ENCODE measurements at places on chromosomes 3 and 15.

- DNase-seq = no peak
These were observed 85.5 kb downstream of the VPS13C start for GRCh38 chr15:61974759-61975158.

GRCh38 chr3:43015572-43015971 lies 36.5 kb downstream of the GASK1A start:
- no peak for DNase-seq

- no peak for DNase-seq
These were observed 336.7 kb upstream of the ZNF717 start for GRCh38 chr3:76122007-76122406.

GRCh38 chr3:27630885-27631284 lies 91.2 kb downstream of the EOMES start:
- DNase-seq = no peak

- DNase-seq = peak; percentile 45
These were observed 49.7 kb upstream of the POMGNT2 start for GRCh38 chr3:43155464-43156121.

GRCh38 chr3:13954266-13954665 lies 74.4 kb upstream of the WNT7A start:
- no peak for DNase-seq

- DNase-seq = no peak
These were observed 127.6 kb upstream of the UBE2E2 start for GRCh38 chr3:23075496-23075895.

- no peak for DNase-seq
These were observed 18.6 kb downstream of the ARIH1 start for GRCh38 chr15:72492733-72493132.

GRCh38 chr15:86647810-86648440 lies 568.3 kb downstream of the AGBL1 start:
- no peak for DNase-seq

DNA sequence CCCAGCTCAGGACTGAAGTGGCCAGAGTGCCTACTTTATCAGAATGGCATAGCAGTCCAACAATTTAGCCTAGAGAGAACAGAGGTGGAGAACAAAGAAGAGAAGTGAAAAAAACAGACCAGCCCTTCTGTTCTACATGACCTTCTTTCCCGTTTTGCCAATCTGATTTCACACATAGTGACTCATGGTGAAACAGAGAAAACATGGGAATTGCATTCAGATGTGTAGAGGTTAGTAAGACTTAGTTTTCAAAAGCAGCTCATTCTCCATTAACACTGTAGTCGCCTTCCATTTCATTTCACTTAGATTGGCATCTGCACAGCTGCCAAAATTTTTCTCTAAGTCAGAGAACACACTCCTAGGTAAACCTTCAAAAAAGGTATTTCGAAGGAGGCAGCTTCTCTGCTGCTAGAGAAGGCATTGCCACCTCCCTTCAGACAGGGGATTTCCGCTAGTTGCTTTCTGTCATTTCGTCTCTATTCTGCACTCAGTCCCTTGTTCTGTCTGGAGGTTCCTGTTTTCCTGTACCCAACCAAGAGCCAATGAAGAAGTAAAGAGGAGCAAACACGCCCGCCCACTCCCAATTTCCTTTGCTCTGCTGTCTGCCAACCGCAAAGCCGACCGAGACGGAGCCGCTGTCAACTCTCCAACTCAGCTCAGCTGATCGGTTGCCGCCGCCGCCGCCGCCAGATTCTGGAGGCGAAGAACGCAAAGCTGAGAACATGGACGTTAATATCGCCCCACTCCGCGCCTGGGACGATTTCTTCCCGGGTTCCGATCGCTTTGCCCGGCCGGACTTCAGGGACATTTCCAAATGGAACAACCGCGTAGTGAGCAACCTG lies at the start of gene ARL6IP5:
Gene ARL6IP5, plus strand, starts transcription at position 612 of the 842 bp plus-strand sequence. Its CDS starts 111 bp downstream, at position 723.
- DNase-seq = peak; percentile 87

GRCh38 chr15:39713846-39714245 lies 68.8 kb downstream of the FSIP1 start:
- no peak for DNase-seq

DNA sequence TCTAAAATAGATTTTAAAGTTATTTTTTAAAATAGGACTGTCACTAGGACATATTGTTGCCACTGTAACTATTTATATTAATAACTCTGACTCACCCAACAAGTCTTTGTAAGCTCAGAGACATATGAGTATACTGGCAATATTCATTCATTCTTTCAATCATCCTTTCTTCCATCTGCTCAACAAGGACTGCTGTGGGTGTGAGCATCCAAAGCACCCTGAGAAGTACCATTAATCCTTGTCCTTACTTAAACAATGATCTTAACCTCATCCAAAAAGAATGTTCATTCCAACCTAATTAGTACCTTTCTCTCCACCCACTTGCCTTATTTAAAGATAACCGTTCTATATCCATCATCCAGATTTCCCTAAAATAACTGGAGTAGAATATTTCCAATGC lies 94.2 kb upstream of the PPP2R3A start:
- DNase-seq = no peak

DNA sequence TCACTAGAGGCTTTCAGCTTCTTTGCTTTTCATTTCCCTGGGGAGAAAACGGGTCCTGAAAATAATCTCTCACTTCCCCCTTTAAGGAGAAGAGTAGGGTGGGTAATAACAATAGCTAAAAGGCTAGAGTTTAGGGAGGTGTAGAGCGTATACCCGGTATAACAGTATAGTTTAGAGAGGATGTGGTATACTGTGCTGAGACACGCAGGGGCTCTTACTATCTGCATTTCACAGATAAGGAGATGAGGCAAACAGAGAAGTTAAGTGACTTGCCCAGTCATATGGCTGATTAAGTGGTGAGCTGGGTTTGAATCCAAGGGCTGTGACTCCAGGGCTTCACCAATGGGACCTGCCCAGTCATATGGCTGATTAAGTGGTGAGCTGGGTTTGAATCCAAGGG lies 15.0 kb upstream of the KCNMB3 start:
- no peak for DNase-seq

DNA sequence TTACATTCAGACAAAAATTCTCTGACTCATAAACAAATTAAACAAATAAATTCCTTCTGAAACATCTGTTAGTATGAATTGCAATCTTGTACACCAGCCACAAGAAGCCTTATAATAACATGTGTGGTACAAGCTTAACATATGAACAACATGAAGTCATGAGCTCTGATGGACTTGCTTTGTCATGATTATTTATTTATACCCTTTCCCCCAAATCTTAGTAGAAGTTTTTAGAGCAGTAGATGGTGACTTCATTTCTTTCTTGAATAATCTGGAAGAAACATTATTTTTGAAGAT lies 633.4 kb downstream of the EPHA3 start:
- DNase-seq = no peak

DNA sequence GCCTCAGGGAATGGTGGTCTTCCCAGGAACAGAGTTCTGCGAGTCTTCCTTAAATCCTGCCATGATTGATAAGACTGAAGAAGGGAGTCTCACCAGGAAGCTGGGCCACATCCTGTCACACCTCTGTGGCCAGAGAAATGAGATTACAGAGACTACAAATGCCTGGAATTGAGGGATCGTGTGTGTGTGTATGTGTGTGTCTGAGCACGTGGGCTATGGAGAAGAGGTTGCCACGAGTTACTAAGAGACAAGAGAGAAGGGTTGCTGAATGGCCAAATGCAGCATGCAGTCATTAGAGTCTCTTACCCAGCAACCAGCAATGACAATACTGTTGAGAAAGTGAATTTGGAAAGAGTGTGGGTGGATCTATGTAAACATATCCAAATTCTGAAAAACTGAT lies 443.1 kb downstream of the MFSD1 start:
- no peak for DNase-seq

DNA sequence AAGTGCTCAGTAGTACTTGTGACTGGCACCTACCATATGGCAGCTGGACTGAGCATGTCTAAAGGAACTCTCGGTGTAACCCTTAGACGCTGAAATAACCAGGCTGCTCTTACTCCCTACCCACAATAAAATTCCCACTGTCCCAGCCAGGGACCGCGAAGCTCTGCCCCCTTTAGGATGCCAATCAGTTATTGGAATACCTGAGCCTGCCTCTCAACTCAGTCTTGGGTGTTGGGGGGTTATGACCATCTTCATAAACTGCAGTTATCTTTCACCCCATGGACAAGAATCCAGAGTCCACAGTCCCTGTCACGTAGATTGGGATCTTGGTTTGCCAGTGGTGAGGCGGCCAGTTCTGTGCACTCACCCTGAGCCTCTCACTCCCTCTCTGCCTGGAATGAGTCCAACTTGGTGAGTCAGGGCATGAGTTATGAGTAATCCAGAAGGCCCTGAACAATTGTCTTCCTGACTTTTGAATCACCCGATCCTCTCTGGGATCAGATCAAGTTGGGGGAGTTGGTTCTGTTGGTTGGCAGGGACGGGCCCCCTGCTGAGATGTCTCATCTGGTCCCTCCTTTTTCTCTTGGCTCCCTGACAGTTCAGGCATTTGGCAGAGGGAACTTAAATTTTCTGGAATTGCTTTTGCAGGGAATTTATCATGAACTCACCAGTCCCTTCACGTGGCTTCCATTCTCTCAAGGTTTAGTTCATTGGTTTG lies 120.1 kb upstream of the UBE2E1 start:
- peak; percentile 96 for DNase-seq

DNA sequence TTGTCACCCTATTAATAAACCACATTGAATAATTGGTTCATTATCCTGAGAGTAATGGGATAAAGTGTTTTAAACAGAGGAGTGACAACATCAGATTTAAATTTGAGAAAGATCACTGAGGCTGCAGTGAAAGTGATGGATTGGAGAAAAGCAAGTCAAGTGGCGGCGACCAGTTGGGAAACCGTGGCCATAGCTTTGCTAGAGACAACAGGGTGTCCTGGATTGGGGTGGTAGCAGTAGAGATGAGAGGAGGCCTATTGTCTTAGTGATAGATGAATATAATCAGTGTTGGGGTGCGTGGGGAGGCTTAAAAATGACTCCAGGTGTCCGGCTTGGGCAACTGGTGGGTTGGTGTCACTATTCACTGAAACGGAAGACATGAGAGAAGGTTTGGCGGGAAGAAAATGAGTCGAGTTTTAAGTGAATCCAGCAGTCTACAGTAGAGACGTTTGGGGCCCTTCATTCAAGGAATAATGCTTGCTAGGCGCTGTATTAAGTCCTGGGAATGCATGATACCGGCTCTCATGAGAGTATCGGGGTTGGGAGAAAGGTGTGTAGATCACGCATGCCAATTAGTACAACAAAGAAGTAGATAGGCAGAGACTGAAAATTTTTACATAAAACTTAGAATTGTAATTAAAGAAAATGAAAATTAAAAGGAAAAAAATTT lies 819 bp downstream of the NEK4 start:
- no peak for DNase-seq

DNA sequence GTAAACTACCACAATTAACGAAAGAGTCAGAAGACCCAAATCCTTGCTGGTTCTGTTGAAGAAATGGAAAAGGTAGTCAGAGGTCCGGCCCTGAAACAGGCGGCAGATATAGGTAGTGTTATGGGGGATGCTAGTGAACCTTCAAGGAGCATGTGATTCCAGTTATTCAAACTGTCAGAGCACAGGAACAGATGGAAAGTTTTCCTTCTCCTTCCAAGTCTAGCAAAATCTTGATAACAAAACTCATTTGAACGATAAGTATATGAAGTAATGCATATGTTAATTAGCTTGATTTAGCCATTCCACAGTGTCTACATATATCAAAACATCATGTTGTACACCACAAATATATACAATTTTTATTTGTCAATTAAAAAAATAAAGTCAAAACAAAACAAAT lies 26.6 kb upstream of the GOLGA8J start:
- DNase-seq = no peak

DNA sequence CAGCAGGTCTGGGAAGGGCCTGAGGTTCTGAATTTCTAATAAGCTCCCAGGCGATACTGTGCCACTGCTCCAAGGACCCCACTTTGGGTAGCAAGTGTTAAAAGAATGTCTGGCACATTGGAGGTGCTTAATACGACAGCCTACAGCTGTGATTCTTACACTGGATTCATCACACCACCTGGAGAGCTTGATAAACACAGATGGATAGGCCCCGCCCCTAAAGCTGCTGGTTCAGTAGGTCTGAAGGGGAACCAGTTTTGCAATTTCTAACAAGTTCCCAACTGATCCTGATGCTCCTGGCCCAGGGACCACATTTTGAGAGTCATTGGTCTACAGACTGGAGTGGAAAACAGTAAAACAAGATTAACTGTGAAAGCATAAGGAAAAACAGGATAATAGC lies 124.8 kb upstream of the ST8SIA2 start:
- no peak for DNase-seq

GRCh38 chr3:24394754-24395153 lies 99.9 kb downstream of the THRB start:
- DNase-seq = no peak

GRCh38 chr3:155244216-155244615 lies 49.3 kb downstream of the STRIT1 start:
- DNase-seq = no peak

DNA sequence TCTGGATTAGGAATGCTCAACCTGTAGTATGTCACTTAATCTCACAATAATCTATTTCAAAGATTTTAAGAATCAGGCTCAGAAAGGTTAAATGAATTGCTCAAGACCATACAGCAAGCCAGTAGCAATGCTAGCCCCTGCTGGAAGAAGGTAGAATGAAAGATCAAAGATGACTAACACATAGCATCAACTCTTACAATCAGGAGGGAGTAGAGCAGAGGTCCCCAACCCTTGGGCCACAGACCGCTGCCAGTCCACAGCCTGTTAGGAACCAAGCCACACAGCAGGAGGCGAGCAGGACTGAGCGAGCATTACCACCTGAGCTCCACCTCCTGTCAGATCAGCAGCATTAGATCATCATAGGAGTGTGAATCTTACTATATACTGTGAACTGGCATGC lies 15.5 kb upstream of the GATM start:
- no peak for DNase-seq

DNA sequence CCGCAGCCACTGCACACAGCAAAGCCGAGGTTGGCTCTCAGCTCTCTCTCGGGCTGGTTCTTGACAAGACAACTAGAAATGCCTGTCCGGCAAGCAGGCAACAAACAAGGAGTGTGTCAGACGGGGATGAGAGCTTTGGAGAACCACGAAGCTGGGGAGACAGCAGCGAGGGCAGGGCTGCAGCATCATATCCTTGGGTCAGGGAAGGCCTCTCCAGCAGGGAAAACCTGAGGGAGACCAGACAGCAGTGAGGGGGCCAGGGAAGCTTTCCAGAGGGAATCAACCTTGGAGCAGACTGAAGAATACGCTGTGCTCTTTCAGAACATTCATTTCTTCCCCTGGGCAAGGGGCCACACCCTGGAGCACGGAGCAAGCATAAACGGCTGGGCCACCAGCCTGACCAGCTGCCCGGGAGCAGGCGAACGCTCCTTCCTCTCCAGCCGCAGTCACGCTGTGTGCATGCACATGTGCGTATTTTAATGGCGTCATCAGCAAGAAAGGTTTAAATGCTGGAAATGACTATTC lies 58.7 kb downstream of the CHSY1 start:
- no peak for DNase-seq

GRCh38 chr3:25728101-25728500 lies 55.1 kb downstream of the NGLY1 start:
- no peak for DNase-seq

GRCh38 chr3:51729042-51729633 lies 22.3 kb downstream of the GRM2 start:
- no peak for DNase-seq
